MG63 (cell line): ENCODE measurements at places on chromosomes 3 and 15. TPM values are rescaled to one million over a fixed set of nuclear protein-coding genes. Genes with fewer than 3 reads are reported as not detected.

MYH15 gene
- not detected in 2 replicates for total RNA-seq

AHSG gene
- not detected in 2 replicates for total RNA-seq

LPP gene
- total RNA-seq: 7.9 and 14.2 TPM in 2 replicates

EID1 gene
- 221 and 272 TPM in 2 replicates for total RNA-seq

SI gene
- total RNA-seq: not detected in 2 replicates

HYKK gene
- 3.8 and 13.8 TPM in 2 replicates for total RNA-seq

GPR176 gene
- total RNA-seq: 58.3 and 59.6 TPM in 2 replicates

IQCB1 gene
- total RNA-seq: 6.1 and 17.9 TPM in 2 replicates

AGTR1 gene
- total RNA-seq: not detected in 2 replicates

LSAMP gene
- total RNA-seq: 0.16 and 1.2 TPM in 2 replicates

SEC22A gene
- 36.0 and 46.9 TPM in 2 replicates for total RNA-seq

SPINT1 gene
- not detected in 2 replicates for total RNA-seq

MAP2K5 gene
- total RNA-seq: 2.5 and 2.7 TPM in 2 replicates

TMEM202 gene
- total RNA-seq: not detected in 2 replicates

BCL2A1 gene
- 6.0 TPM in 1 of 2 replicates, not detected in the other for total RNA-seq

SNRPA1 gene
- total RNA-seq: 134 and 190 TPM in 2 replicates

PIGZ gene
- 3.0 TPM in 1 of 2 replicates, not detected in the other for total RNA-seq

TIMMDC1 gene
- 73.8 and 95.4 TPM in 2 replicates for total RNA-seq

TBC1D5 gene
- 28.3 and 62.5 TPM in 2 replicates for total RNA-seq

CILP gene
- not detected in 2 replicates for total RNA-seq

PDE12 gene
- total RNA-seq: 4.0 and 8.8 TPM in 2 replicates

TMEM87A gene
- 35.9 and 50.4 TPM in 2 replicates for total RNA-seq

CPN2 gene
- not detected in 2 replicates for total RNA-seq

SMAD3 gene
- 32.9 and 38.2 TPM in 2 replicates for total RNA-seq

B3GALNT1 gene
- total RNA-seq: 36.9 and 70.2 TPM in 2 replicates

TLR9 gene
- not detected in 2 replicates for total RNA-seq

MCF2L2 gene
- total RNA-seq: not detected in 2 replicates

GLT8D1 gene
- 43.1 and 56.1 TPM in 2 replicates for total RNA-seq

MME gene
- 0.07 and 0.47 TPM in 2 replicates for total RNA-seq

RIOX2 gene
- total RNA-seq: 72.3 and 76.2 TPM in 2 replicates

SETMAR gene
- total RNA-seq: 6.6 and 11.9 TPM in 2 replicates
